ENCODE measurements at places on chromosomes 3 and 15. TPM values are rescaled to one million over a fixed set of nuclear protein-coding genes. Genes with fewer than 3 reads are reported as not detected.

Gene CACNA2D3
- not detected for total RNA-seq

Gene BCL2A1
- 189 TPM for total RNA-seq

Gene PROK2
- not detected for total RNA-seq

Gene THSD4
- not detected for total RNA-seq

Gene IQCF5
- not detected for total RNA-seq

Gene SKOR1
- total RNA-seq = 0.64 TPM

Gene TM4SF4
- total RNA-seq = not detected

Gene VEPH1
- not detected for total RNA-seq

DNA sequence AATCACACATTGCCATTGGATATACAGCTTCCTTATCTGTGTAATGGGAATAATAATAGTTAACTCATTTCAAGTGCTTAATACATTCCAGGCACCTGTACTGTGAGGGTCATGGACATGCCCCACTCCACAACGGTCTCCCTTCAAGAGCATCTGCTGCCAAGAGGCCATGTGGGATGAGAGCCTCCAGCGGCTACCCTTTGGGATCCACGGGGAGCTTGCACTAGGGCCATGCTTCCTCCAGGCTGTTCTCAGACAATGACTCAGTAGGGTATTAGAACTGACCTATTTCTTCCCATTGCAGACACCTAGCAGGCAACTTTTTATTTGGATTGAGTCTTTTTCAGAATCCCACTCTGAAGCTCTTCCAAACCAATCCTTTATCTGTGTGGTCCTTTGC lies 1078.9 kb downstream of the TUSC7 start:
- H3K4me3 ChIP-seq = no peak overlapping the region
- H3K27ac ChIP-seq = no peak overlapping the region
- H3K36me3 ChIP-seq = no peaks in the 10 kb centered on the region
- H3K4me1 ChIP-seq = no peaks in the 10 kb centered on the region
- no peak for DNase-seq

DNA sequence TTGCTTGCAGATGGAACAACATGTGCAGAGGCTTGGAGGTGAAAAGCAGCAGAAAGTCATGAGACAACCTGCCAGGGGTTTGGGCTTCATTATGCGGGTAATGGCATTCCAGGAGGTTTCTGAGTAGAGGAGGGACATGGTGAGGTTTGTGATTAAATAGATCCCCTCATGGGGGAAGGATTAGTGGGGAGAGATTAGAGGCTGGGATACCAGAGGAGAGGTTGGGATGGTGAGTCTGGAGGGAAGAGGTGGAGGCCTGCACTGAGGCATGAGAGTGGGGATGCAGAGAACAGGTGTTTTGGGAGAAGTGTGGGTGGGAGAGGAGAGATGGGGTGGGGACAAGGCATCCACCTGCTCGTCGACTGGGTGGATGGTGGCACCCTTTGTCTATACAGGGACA lies 6.8 kb upstream of the IQSEC1 start:
- H3K36me3 ChIP-seq = no peaks in the 10 kb centered on the region
- peaks cover 66% of the 10 kb centered on the region for H3K4me1 ChIP-seq
- no peak for DNase-seq
- no peak overlapping the region for H3K27ac ChIP-seq

- H3K27me3 ChIP-seq = peaks cover 10% of the 10 kb centered on the region
- H3K27ac ChIP-seq = no peak overlapping the region
- H3K36me3 ChIP-seq = no peaks in the 10 kb centered on the region
- H3K4me3 ChIP-seq = no peak overlapping the region
Observed at GRCh38 chr3:9914559-9915253, 2.2 kb upstream of the IL17RC start.

- H3K4me3 ChIP-seq = no peak overlapping the region
- no peaks in the 10 kb centered on the region for H3K36me3 ChIP-seq
- no peak overlapping the region for H3K27ac ChIP-seq
- peaks cover 4% of the 10 kb centered on the region for H3K27me3 ChIP-seq
Observed at GRCh38 chr3:124217542-124217941, 225.6 kb upstream of the ROPN1 start.

- H3K36me3 ChIP-seq = no peaks in the 10 kb centered on the region
- DNase-seq = no peak
- H3K4me1 ChIP-seq = no peaks in the 10 kb centered on the region
Observed at GRCh38 chr3:189369636-189370035, 197.9 kb downstream of the TPRG1 start.

DNA sequence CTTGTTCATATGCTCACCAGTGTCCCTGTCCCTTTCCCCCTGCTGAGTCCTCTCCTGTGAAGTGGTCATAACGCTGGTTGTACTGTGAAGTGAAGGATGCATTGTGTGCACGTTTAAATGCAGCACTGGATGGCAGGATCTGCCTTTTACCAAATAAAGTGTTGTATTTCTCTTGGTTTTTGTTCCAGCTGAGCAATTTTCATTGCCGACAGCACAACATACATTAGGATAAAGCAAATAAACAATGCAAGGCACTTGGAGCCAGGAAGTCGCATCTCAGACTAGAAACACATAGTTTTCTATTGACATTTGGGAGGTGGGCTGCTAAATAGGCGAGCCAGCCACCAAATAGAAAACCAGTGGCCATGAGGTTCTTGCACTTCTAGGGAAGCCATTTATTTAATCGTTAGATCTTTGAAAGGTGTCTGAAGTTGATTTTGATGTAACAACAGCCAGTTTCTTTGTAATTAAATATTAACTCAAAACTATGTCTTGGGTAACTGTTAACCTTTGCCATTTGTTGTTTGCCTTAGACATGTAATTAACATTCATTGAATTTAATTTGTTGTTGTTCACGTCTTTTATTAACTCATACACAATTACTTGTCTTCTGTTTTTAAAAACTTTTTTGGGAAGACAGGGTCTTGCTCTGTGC lies 185.3 kb downstream of the FNDC3B start:
- no peak overlapping the region for H3K4me3 ChIP-seq
- H3K27ac ChIP-seq = no peak overlapping the region
- no peaks in the 10 kb centered on the region for H3K27me3 ChIP-seq
- H3K36me3 ChIP-seq = no peaks in the 10 kb centered on the region

- DNase-seq = no peak
- no peak overlapping the region for H3K27ac ChIP-seq
- H3K27me3 ChIP-seq = peaks cover 7% of the 10 kb centered on the region
- no peaks in the 10 kb centered on the region for H3K4me1 ChIP-seq
Observed at GRCh38 chr3:134753999-134754742, 40.9 kb upstream of the EPHB1 start.

- no peak overlapping the region for H3K27ac ChIP-seq
- no peaks in the 10 kb centered on the region for H3K4me1 ChIP-seq
- H3K27me3 ChIP-seq = peaks cover 3% of the 10 kb centered on the region
- H3K4me3 ChIP-seq = no peak overlapping the region
Observed at GRCh38 chr15:55827955-55828354, 85.0 kb upstream of the PRTG start.

GRCh38 chr3:12970684-12971083 lies 102.5 kb downstream of the IQSEC1 start:
- no peak overlapping the region for H3K4me3 ChIP-seq
- H3K36me3 ChIP-seq = peaks cover 65% of the 10 kb centered on the region
- no peaks in the 10 kb centered on the region for H3K27me3 ChIP-seq
- H3K27ac ChIP-seq = peak overlapping the region; percentile 36
- DNase-seq = no peak
- peaks cover 86% of the 10 kb centered on the region for H3K4me1 ChIP-seq

DNA sequence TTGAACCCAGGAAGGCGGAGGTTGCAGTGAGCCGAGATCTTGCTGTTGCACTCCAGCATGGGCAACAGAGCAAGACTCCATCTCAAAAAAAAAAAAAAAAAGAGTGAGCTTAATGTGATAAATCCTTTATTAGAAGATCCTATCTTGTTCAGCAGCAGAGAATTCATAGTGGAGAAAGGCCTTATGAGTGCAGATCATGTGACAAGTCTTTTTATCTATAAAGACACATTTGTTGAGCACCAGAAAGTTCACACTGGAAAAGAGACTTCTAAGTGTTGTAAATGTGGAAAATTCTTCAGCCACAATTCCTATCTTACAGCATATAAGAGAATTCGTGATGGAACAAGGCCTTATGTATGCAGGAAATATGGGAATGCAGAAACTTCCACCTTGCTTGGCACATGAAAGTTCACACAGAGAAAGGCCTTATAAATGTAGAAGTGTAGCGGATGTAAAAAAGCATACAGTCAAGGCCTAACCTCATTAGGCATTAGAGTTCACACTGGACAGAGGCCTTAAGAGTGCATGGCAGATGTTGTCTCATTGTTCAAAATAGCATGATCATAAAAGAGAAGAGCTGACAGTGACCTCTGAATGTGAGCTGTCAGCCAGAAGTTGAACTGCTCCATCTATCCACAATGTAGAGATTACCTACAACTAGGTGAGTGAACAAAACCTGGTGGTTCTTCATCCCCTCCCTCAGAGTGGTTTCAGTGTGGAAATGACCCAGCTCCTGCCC lies 16.7 kb downstream of the ADAM10 start:
- peaks cover 70% of the 10 kb centered on the region for H3K4me1 ChIP-seq
- no peaks in the 10 kb centered on the region for H3K27me3 ChIP-seq
- H3K4me3 ChIP-seq = no peak overlapping the region
- H3K27ac ChIP-seq = no peak overlapping the region

GRCh38 chr3:88235102-88235501 lies 85.3 kb downstream of the C3orf38 start:
- no peaks in the 10 kb centered on the region for H3K36me3 ChIP-seq
- DNase-seq = no peak
- H3K4me1 ChIP-seq = no peaks in the 10 kb centered on the region
- no peak overlapping the region for H3K27ac ChIP-seq
- H3K4me3 ChIP-seq = no peak overlapping the region
- H3K27me3 ChIP-seq = no peaks in the 10 kb centered on the region

GRCh38 chr3:126197854-126198584 lies 17.6 kb upstream of the ALDH1L1 start:
- no peak for DNase-seq
- no peaks in the 10 kb centered on the region for H3K4me1 ChIP-seq
- no peak overlapping the region for H3K4me3 ChIP-seq
- no peak overlapping the region for H3K27ac ChIP-seq
- no peaks in the 10 kb centered on the region for H3K36me3 ChIP-seq

DNA sequence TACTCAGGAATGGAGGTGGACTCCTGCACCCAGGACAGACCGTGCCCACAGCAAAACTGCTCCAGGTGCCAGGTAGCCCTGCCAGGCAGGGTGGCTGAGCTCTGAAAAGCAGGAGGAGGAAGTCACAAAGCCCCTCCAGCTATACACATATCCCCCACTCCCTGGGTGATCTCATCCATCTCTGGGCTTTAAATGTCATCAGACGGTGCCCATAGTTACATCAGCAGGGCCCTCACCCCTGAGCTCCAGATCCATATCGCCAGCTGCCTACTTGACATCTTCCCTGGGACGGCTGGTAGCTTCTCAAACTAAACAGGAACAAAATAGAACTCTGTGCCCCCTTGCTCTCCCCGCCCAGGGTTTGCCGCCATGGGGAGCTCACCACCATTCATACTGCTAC lies 87.7 kb downstream of the MEGF11 start:
- DNase-seq = no peak
- H3K27ac ChIP-seq = no peak overlapping the region
- H3K4me1 ChIP-seq = no peaks in the 10 kb centered on the region
- H3K36me3 ChIP-seq = no peaks in the 10 kb centered on the region
- H3K27me3 ChIP-seq = no peaks in the 10 kb centered on the region

DNA sequence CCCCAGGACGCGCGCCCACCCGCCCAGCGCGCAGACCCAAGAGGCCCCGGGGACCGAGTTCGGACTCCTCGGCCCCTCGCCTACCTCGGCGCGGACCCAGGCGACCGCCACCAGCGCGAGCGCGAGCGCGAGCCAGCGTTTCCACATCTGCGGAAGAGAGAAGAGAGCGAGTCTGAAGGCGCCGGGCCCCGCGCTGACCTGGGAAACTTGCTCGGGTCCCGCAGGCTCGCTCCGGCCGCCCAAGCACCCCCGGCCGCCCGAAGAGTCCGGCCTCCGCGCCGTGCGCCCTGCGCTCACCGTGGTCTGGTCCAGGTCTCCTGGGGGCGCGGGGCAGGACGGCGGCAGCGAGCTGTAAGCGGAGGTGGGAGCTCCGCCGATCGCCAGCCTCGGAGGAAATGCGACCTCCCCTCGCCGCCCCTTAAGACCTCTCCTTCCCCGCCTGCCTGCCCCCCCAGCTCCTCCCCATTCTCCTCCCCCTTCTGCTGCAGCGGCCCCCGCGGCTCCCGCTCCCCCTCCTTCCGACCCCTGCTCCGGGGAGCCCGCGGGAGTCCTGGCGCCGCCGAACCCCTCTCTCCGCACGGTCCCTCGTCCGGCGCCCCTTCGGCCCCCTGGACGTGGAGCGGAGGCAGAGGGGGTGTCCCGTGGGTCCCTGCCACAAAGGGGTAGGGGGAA lies at the start of gene FSTL1:
Gene FSTL1, minus strand, starts transcription at position 393 of the 672 bp plus-strand sequence. Its CDS starts 246 bp downstream, at position 147.
- DNase-seq = no peak
- peaks cover 12% of the 10 kb centered on the region for H3K4me1 ChIP-seq
- H3K36me3 ChIP-seq = no peaks in the 10 kb centered on the region
- peaks cover 40% of the 10 kb centered on the region for H3K27me3 ChIP-seq
- H3K27ac ChIP-seq = no peak within 1 kb of the TSS
- H3K4me3 ChIP-seq = peak within 1 kb of the TSS; percentile 79

- no peak overlapping the region for H3K27ac ChIP-seq
- no peak overlapping the region for H3K4me3 ChIP-seq
- DNase-seq = no peak
- H3K27me3 ChIP-seq = no peaks in the 10 kb centered on the region
Observed at GRCh38 chr3:158773166-158773565, 28.7 kb upstream of the MFSD1 start.

- DNase-seq = no peak
- H3K27me3 ChIP-seq = peaks cover 36% of the 10 kb centered on the region
- no peaks in the 10 kb centered on the region for H3K36me3 ChIP-seq
Observed at GRCh38 chr3:50673931-50674330, 796 bp upstream of the DOCK3 start.

- H3K27ac ChIP-seq = peak overlapping the region; percentile 69
- peaks cover 65% of the 10 kb centered on the region for H3K4me1 ChIP-seq
- no peak overlapping the region for H3K4me3 ChIP-seq
- peaks cover 53% of the 10 kb centered on the region for H3K36me3 ChIP-seq
- DNase-seq = no peak
Observed at GRCh38 chr3:183517607-183518006, 37.9 kb downstream of the KLHL6 start.

DNA sequence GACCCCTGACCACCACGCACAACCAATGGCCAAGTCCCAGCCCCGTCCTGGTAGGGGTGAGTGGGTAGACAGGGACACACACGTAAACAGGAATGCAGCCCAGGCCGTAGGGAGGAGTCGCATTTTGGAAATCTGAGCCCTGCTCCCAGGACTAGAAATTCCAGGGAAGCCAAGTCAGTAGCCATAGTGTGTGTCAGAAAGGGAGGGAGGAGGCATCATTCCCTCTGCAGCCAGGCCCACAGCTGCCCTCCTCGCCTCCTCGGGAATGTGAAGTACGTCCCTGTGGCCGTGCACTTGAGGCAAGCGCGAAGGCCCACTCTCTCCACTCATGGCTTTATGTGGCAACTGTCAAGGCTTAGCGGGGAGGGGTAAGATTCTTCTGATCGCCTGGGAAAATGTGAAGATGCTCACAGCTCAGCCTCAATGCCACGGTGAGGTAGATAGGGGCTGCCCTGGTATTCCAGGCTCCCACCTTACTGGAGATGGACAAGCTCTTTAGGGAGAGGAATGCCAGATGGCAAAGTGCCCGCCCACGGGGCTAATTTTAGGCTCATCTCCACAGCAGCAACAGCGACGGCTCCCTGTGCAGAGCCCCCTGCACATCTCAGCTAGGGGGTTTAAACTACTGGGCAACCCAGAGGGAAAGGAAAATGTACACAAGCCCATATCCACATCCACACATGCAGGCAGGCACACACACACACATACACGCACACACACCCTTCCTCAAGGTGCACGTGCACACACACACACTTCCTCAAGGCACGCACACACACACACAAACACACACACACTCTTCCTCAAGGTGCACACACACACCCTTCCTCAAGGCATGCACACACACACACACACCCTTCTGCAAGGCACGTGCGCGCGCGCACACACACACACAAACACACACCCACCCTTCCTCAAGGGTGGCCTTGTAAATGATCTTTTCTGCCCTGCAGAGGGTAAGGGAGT lies 65.5 kb downstream of the ADCY5 start:
- peaks cover 16% of the 10 kb centered on the region for H3K27me3 ChIP-seq
- H3K27ac ChIP-seq = no peak overlapping the region
- no peaks in the 10 kb centered on the region for H3K4me1 ChIP-seq
- H3K4me3 ChIP-seq = no peak overlapping the region
